ENCODE measurements at places on chromosomes 16 and 17. TPM values are rescaled to one million over a fixed set of nuclear protein-coding genes. Genes with fewer than 3 reads are reported as not detected.

Gene KRTAP2-4
- polyA plus RNA-seq, result not detected

Gene TMEM220
- 7.8 TPM for polyA plus RNA-seq

Gene BEAN1
- polyA plus RNA-seq, result not detected

Gene EVPLL
- polyA plus RNA-seq, result not detected

Gene STAT5A
- polyA plus RNA-seq, result 33.2 TPM

Gene NLRC3
- polyA plus RNA-seq, result 24.9 TPM

Gene ZNF629
- polyA plus RNA-seq, result 1.1 TPM

Gene DPEP3
- polyA plus RNA-seq, result not detected

Gene RRAD
- not detected for polyA plus RNA-seq

Gene SLFN12
- 6.3 TPM for polyA plus RNA-seq

Gene MFAP4
- not detected for polyA plus RNA-seq

Gene GAST
- not detected for polyA plus RNA-seq

Gene CFAP97D1
- polyA plus RNA-seq, result not detected

Gene C16orf89
- not detected for polyA plus RNA-seq

Gene ADPRM
- polyA plus RNA-seq, result 18.4 TPM

Gene CD79B
- 67.3 TPM for polyA plus RNA-seq

Gene PSMD3
- 59.1 TPM for polyA plus RNA-seq

Gene C16orf92
- not detected for polyA plus RNA-seq

Gene GPR139
- not detected for polyA plus RNA-seq

Gene CTNS
- polyA plus RNA-seq, result 7.2 TPM

Gene TEX19
- polyA plus RNA-seq, result not detected

Gene CBX4
- 6.7 TPM for polyA plus RNA-seq

Gene CCR7
- polyA plus RNA-seq, result 50.9 TPM

Gene ABCA8
- polyA plus RNA-seq, result not detected

Gene UTP4
- 38.8 TPM for polyA plus RNA-seq

Gene THAP11
- 129 TPM for polyA plus RNA-seq

Gene APOH
- polyA plus RNA-seq, result not detected

Gene ZNF750
- polyA plus RNA-seq, result not detected

Gene MYL4
- polyA plus RNA-seq, result not detected

Gene PRR35
- not detected for polyA plus RNA-seq

Gene FLYWCH1
- 4.8 TPM for polyA plus RNA-seq

Gene SLC38A8
- not detected for polyA plus RNA-seq

Gene EMP2
- not detected for polyA plus RNA-seq

Gene SBK1
- polyA plus RNA-seq, result 5.1 TPM

Gene IRX6
- not detected for polyA plus RNA-seq

Gene PPM1E
- not detected for polyA plus RNA-seq
